ENCODE measurements at places on chromosomes 1 and 21.
A peak's percentile ranks its signal among the peaks of the same experiment; 100 is the strongest.

DNA sequence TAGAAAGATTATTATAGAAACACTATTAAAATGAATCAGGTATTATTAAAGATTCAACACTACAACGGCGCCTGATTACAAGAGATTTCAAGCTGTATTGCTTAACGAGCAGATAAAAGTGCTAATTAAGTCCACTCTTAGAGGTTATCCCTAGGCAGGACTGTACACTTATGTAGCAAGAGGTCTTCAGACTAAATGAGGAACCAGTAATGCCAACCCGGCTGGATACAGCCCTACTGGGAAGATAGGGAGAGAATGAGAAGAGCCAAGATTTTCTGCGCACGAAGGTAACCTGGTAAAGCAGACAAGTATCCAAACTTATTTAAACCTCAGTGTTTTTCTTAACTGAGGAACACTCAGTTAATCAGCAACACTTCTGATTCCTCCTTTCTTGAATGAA, 115.7 kb upstream of the HIVEP3 start:
- no peak for DNase-seq

- DNase-seq, result no peak
Observed at GRCh38 chr1:159598196-159598595, 10.6 kb downstream of the APCS start.

DNA sequence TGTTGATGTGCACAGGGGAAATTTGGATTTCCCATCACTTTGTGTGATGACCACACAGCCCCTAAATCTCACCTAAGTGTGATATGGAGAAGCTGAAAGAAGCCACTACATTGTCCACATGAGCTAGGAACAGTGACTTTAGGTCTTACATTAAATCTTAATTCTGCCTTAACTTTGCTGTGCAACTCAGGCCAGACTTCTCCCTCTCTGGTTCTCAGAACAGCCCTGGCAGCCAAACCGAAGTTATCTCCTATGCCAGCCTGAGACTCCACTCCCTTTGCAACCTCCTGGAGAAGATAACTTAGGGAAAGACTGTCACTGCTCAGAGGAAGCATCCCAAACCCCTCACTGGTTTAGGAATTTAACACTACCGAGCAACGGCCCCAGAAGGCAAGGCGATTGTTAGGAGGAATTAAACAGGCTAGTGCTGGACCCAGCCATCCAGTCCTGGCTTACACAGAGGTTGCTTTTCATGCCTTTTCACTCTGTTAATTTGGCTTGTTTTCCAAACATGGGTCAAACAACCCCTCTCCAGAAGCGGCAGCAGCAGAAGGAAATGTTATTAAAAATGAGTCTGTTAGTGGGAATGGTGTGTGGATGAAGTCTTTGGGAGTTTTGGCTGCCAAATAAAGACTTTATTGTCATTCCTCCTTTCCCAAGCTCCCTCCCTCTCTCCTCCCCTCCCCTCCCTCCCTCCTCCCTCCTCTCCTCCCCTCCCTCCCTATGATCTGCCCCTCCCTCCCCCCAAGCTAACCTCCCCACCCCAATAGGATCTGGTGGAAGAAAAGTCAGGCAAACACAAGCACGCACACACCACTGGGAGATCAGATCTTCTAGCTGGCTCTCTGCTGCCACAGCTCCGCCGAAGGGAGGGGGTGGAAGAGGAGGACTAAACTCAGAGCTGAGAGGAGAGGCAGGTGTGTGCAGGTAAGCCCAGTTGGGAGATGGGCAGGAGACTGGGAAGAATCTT, at the start of gene PRELP:
PRELP (plus strand) TSS at position 795 of the 970 bp plus-strand sequence. CDS start 7,379 bp downstream, outside the sequence.
- no peak for DNase-seq

DNA sequence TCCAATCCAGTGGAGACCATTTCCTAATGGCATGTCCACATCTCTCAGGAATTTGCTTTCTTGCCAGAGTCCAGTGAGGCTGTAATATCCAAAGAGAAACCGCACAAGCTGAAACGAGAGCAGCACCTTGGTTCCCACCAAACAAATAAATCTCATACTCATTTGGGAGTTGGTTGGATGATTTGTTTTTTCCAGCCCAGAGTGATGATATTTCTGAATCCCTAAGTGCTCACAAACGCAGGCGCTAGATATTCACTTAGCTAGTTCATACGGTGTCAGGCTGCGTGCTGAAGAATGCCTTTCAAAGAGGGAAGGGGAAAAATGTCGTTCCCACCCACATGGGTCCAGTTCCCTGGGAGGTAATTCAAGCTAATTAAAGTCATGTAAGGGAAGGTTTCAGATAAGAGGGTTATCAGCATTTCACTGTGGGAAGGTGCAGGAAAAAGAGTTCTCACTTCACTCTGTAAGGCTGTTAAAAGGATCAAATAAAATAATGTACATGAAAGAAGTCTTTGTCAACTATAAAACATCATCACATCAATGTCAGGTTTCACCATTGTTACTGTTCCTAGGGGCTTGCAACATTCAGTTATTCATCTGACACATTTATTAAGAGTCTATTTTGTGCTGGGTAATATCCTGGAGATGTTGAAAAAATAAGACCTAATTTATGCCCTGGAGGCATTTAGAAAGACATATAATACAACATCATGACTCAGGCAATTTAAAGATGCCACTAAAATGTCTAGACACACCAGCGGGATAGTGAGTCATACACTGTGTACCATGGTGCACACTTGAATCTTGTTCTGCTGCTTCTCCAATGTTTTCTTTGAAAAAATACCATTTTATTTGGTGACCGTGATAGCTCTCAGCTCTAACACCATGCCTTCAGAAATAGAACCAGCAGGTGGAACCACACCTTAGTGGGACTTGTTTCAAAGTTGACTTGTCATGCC, 19.3 kb downstream of the DPT start:
- no peak for DNase-seq

- DNase-seq, result no peak
Observed at GRCh38 chr1:198623752-198624647, 14.8 kb upstream of the PTPRC start.

GRCh38 chr1:205593967-205594366, 37.8 kb downstream of the ELK4 start:
- DNase-seq, result no peak

GRCh38 chr1:228415853-228416216, 826 bp downstream of the TRIM17 start:
- no peak for DNase-seq

DNA sequence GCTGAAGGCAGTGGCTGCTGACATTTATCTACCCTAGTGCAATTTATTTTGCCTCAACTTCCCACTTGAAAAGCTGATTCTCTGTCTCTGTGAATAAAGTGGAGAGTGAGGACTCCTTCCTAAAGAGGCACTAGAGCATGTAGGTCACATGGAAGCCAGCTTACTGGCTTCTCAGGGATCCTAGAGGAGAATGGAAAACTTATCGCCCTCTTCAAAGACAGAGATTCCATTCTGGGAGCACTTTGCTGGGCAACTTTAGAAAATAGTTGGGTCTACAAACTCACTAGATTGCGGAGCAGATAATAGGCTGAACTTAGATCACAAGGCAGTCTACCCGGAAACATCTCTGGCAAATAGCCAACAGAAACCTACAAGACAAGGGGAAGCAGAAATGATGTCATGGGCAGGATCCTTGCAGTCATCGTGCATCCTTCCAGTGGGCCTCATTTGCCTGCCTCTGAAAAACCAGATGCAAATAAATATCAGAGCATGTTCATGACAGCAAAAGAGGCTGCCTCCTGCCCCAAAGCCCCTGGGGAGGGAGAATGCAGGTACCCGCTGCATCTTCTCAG, 104.8 kb upstream of the BARHL2 start:
- DNase-seq, result no peak

- DNase-seq, result no peak
Observed at GRCh38 chr21:37829447-37829846, 86.8 kb downstream of the KCNJ6 start.

- peak; percentile 76 for DNase-seq
Observed at GRCh38 chr1:53278298-53278725, 40.0 kb upstream of the MAGOH start.

- no peak for DNase-seq
Observed at GRCh38 chr1:212287261-212287895, 2.2 kb downstream of the PPP2R5A start.

- no peak for DNase-seq
Observed at GRCh38 chr1:165954940-165955339, 127.5 kb downstream of the UCK2 start.

DNA sequence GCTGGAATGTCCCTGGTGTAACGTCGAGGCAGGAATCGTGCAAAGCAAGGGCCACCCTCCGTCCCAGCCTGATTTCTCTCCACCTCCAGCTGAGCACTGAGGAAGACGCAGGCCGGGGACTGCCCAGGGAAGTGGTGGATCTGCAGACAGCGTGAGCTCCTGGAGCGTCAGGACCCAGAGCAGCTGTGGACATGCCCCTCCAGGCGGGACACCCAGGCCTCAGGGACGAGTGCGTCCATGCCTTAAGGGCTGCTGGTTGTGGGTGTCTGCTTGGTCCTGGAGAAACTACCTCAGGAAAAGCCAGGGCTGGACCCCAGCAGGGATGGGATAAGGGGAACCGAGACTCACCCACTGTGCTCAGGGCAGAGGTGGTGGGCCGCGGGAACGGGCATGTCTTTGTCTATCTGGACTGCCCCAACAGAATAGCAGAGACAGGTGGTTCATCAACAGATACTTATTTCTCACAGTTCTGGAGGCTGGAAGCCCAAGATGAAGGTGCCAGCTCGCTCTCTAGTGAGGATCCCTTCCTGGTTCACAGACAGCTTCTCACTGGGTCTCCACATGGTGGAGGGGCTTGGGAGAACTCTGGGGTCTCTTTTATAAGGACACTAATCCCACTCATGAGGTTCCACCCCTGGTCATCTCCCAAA, 5.8 kb upstream of the MMEL1 start:
- no peak for DNase-seq

DNA sequence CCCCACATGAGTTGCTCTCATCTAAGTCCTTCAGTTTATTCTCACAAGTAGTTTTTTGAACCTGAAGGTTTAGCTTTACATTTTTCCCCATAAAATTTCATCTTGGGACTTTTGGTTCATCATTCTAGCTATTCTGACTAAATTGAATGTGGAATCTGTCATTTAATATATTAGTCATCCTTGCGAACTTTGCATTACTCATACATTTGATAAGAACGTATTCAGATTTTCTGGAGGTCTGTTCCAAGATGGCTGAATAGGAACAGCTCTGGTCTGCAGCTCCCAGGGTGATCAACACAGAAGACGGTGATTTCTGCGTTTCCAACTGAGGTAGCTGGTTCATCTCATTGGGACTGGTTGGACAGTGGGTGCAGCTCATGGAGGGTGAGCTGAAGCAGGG, 59.8 kb upstream of the CSF1 start:
- no peak for DNase-seq

- no peak for DNase-seq
Observed at GRCh38 chr1:2432441-2432844, 20.1 kb upstream of the PEX10 start.

DNA sequence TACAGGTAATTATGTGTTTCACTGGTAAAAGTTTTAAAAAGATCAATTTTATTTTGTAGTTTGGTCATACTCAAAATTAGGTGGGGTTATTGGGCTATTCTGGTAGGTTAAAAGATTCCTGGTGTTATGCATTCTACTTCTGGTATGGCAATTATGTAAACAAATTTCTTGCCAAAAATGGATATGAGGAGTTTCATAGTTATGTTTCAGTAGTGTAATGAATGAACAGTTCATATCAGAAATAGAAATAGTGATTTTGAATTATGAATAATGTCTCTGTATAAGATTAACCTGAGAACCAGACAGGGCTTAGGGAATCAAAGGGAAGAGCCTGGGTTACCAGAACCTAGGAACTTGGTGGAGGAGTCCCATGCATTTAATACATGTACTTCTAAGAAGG, 15.9 kb downstream of the ATF6 start:
- no peak for DNase-seq

DNA sequence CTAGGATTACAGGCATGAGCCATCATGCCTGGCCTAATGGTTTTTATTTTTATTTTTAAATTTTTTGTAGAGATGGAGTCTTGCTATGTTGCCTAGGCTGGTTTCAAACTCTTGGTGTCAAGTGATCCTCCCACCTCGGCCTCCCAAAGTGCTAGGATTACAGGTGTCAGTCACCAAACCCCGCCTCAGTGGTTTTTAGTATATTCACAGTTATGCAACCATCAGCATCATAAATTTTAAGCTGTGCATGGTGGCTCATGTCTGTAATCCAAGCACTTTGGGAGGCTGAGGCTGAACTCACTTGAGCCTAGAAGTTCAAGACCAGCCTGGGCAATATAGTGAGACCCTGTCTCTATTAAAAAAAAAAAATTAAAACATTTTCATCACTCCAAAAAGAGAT, 28.6 kb downstream of the PIK3CD start:
- no peak for DNase-seq

GRCh38 chr1:33826711-33827110, 37.2 kb upstream of the HMGB4 start:
- no peak for DNase-seq

DNA sequence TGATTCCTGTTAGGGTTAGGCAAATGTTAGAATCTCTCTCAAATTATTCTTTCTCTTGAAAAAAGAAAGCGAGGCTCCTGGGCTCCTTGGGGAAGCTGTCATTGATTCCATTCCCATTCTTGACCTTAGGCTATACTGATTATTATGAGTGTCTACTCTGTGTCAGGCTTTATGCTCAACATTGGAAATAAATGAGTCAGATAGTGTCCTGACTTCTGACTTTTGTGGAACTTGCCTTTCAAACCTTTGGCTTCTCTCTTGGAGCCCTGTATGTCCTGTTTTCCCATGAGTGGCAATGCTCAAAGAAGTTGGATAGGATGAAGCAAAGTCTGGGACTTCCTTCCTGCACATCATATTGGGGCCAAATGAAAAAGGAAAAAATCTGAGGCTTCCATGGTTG, 11.6 kb downstream of the AGO1 start:
- no peak for DNase-seq

- no peak for DNase-seq
Observed at GRCh38 chr1:237031480-237031879, 10.5 kb upstream of the RYR2 start.

DNA sequence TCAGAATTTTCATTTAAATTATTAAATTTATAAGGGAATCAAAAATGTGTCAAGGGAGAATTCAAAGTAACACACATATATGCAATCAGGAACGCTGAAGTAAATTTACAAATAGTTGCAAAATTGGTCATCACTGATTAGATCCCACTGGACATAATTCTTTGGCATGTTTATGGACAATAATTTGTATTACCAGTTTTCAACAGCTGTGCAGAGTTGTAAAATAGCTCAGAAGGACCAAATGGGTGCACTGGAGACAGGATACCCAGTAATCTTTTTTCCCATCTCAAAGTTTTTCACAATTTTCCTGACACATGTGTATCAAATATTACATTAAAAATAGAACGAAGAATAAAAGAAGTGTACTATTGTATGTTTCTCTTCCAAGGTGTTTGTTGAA, 4.1 kb upstream of the ANGPTL1 start:
- DNase-seq, result no peak

- no peak for DNase-seq
Observed at GRCh38 chr1:101105877-101106276, 80.3 kb upstream of the DPH5 start.

- no peak for DNase-seq
Observed at GRCh38 chr1:211237579-211237978, 21.6 kb upstream of the RCOR3 start.

Measured in activated CD4-positive, alpha-beta T cell treated with anti-CD3 and anti-CD28 coated beads, Interleukin-2, amount 50 U/mL, for 1 hour (primary cell).